ENCODE measurements at places on chromosomes 13 and 19.
A peak's percentile ranks its signal among the peaks of the same experiment; 100 is the strongest.

GRCh38 chr19:51702103-51702824, 9.1 kb downstream of the SPACA6 start:
- peak; percentile 92 for DNase-seq

DNA sequence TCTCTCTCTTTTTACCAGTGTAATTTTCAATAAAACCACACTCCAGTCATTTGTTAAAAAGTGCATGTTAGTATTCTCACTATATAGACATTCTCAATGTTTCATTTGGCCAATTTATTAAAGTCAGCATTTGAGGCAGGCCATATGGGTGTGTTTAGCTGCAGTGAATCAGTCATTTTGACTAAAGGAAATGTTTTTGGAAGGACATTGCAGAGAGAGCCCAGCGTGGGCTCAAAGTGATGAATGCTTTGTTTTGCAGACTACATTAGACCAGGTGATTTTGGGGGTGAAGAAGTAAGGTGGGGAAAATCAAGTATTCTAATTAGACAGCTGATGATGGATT, 116.7 kb downstream of the POSTN start:
- no peak for DNase-seq

DNA sequence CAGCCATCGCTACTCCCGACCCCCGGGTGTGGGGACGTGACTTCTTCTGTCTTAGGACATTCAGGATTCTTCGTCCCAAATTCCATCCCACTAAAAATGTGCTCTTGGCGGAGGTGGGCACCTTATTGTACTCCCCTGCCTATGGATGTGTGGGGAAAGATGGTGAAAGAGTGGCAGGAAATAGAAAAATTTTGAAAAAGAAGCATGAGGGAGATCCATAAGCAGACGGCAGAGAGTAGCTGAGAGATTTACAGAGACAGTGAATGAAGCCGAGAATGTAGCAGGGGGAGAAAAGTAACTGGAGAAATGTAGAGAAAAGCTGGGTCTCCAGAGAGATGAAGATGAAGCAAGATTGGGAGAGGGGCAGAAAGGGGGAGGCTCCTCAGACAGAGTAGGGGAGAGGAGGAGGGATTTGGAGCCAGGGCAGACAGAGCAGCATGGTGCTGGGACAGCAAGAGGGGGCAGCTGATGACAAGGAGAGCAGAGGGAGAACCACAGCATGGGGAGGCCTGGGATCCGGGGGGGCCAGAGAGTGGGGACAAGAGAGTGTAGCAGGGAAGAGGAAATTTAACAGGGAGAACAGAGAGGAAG, 843 bp downstream of the ZNF610 start:
- no peak for DNase-seq

GRCh38 chr19:3006075-3006767, 22.9 kb downstream of the TLE2 start:
- no peak for DNase-seq

DNA sequence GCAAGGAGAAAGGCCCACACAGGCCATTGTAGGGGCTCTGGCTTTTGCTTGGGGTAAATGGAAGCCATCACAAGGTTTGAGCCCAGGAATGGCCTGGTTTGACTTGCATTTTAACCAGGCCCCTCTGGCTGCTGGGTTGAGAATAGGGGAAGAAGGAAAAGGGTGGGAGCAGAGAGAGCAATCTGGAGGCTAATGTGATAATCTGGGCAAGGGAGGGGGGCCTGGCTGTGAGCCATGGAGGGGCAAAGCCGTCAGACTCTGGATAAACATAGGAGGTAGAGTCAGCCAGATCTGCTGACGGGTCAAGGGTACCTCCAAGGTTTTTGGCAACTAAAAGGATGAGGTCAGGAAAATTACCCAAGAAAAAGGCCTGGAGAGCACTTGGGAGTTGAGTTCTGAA, 41.6 kb downstream of the RFX2 start:
- DNase-seq = no peak

DNA sequence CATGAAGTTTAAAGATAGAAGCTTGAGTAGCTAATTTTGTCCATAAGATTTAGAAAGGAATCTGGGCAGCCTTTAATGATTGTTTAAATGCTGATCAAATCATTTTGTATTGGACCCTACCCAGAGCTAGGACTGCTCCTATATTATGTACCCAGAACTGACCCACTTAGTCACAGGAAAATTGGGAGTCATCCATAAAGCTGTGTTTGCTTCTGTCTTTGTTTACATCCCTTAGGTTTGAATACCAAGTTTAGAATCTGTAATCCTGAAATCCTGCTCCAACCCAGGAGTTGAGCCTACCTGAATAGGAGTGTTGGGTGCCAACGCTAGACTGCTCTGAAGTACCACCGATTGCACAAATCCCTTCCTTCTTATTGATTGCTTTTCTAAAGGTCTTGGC, 23.8 kb downstream of the LCP1 start:
- no peak for DNase-seq

DNA sequence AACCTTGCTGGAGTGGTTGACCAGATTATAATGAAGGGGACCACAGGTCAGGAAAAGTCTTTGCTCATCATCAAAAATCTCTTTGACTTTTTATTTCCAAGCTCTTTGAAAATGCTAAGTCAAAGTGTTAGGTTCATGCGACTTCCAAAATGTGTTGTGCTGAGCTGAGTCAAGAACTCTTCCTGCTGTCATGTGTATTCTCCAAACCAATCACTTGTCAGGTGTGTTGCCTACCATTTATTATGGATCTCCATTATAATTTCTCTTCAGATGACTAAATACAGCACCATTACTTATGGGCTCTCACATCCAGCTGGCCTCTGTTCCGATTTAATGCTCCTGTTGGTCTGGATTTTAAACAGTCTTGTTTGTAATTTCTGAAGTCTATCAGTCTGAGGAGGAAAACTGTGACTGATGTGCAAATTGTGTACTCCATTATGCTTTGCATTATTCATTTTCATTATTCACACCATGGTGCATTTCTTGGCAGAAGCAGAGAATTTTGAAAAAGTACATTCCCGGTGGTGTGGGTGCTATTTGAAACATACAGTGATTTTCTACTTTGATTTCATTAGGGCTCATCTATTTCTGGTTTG, 562.5 kb downstream of the LMO7 start:
- no peak for DNase-seq

GRCh38 chr13:98157188-98157587, 14.3 kb downstream of the FARP1 start:
- DNase-seq = no peak

DNA sequence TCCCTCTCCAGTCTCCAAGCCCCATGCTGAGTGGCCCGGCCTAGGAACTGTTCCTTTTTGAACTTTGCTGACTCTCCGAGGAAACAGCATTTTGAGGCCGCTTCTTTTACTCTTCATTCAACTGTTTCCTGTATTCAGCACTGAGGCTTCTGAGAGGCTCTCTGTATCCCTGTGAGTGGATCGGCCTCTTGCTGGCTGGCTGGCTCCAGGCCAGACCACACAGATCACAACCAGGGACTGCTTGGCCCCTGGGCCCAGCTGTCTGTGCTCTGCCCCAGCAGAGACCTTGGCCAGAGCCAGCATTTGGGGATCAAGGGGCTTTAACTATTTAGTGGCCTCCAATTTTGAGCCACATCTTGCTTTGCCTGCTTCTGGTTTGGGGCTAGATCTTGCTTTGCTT, 75.6 kb upstream of the KL start:
- DNase-seq = no peak

GRCh38 chr19:48991873-48992580, 1.1 kb downstream of the GYS1 start:
- DNase-seq = peak; percentile 61

DNA sequence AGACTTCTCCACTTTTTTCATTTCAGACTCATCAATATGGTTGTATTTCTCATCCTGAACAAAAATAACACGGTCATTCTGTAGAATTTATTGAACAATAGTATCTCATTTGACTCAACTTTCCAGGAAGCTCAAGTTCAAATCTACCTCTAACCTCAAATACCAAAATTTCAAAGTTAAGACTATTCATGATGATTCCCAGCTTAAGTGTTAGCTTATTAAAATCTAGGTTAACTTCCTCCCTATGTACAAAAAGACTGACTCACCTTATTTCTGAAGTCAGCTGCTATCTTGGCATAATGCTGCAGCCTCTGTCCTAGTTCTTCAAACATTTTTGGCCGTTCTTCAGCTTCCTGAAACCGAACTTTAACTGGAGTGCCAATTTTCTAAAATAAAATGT, 23.2 kb downstream of the HSPH1 start:
- no peak for DNase-seq

GRCh38 chr13:103099722-103100293, 33.6 kb upstream of the SLC10A2 start:
- DNase-seq = no peak

DNA sequence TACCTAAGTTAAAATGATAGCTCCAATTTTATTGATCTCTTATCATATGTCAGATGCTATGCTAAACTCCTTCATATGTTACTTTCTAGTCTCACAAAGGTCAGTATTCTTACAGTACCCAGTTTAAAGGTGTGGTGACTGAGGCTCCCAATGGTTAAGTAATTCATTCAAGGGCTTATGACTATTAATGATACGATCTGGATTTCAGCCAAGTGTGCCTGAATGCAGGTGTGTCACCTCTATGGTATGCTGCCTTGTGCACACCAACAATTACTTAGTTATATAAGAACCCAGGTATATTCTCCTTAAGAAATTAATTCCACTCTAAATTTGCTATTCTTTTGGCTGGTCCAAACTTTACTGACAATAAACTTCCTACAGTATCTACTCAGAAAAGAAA, 84.6 kb upstream of the TRPC4 start:
- no peak for DNase-seq

- DNase-seq = no peak
Measured at GRCh38 chr19:8513036-8513686, 806 bp downstream of the ZNF414 start.

GRCh38 chr19:57830071-57830602, at the start of gene ZNF587B:
TSS of gene ZNF587B (plus strand) at chr19:57830299. CDS start at chr19:57830529, 230 bp downstream.
- peak; percentile 85 for DNase-seq

- DNase-seq = no peak
Measured at GRCh38 chr13:48892053-48892687, 83.5 kb upstream of the FNDC3A start.

GRCh38 chr13:47420568-47420967, 523.7 kb upstream of the HTR2A start:
- DNase-seq = no peak

DNA sequence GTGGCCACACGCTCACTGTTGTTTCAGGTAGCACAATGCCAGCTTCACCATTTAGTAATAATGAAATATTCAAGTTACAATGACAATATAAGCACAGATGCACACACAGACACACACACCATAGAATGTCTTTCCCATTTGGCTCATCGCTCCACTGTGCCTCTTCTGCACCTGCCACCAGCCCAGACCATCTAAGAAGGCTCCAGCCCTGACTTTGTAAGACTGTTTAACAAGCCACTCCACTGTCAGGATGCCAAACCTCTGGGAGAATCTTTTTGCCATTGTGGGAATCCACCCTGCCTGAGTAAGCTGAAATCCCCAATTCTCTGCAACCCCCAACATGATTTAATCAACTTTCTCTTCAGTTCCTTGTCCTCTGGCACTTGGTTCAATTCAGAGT, 60.6 kb downstream of the LHFPL6 start:
- DNase-seq = no peak

DNA sequence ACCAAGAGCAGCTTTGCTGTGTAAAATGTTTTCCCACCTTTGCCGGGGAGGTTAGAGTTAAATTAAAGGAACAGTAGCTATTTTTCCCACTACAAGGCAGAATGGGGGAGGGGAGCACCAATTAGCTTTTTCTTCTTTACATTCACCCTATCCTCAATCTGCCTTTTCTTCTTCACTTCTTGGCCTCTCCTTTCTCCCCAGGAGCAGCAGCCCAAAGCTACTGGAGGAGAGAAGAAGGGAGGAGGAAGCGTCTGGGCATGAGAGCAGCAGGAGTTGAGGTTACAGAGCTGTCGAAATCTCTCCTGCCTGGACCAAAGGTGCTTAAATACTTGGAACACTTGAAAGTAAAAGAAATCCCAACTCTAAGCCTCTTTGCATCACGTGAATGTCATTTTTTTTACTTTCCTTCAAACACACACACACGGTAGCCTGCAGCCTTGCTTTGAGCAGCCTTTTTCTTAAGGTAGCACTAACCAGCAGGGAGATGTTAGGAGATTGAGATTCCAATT, 39.0 kb upstream of the WASF3 start:
- peak; percentile 17 for DNase-seq

DNA sequence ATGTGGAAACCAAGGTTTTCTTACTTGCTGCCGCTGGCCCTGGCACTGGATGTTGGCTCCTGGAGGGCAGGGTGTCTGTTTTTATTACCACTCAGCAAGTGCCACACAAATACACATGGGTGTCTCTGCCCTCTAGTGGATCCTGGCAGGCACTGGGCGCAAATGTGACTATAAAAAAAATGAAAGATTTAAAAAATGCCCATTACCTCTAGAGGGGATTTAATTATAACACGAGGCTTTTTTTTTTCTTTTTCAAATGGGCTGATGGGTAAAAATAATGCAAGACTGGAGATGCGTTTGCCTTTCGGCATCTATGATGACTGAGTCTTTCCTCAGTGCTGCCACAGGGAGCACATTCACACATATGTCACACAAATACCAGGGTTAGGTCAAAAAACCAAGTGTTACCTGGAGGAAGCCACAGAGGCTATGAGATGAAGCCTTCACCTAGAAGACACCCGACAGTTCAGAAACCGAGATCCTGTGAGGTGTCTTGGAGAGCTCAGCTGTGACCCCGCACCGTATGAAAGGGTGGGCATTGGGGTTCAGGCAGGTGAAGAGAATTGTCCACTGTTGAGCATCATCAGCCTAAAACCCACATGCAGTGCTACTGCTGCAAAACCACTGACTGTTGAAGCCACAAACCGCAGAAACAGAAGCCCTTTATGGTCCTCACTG, 25.7 kb downstream of the CHAMP1 start:
- peak; percentile 62 for DNase-seq

- no peak for DNase-seq
Measured at GRCh38 chr19:30559446-30559845, 187.3 kb downstream of the ZNF536 start.

Measured in thyroid gland (tissue), 4 donors.